ENCODE measurements at places on chromosomes 16 and 17.

GRCh38 chr17:32742681-32743538, 134.0 kb downstream of the MYO1D start:
- no peak for DNase-seq

- DNase-seq = no peak
These were observed 112.8 kb downstream of the PLCG2 start for GRCh38 chr16:81891736-81892364.

- no peak for DNase-seq
These were observed 21.2 kb upstream of the ITGA3 start for GRCh38 chr17:50034498-50035364.

DNA sequence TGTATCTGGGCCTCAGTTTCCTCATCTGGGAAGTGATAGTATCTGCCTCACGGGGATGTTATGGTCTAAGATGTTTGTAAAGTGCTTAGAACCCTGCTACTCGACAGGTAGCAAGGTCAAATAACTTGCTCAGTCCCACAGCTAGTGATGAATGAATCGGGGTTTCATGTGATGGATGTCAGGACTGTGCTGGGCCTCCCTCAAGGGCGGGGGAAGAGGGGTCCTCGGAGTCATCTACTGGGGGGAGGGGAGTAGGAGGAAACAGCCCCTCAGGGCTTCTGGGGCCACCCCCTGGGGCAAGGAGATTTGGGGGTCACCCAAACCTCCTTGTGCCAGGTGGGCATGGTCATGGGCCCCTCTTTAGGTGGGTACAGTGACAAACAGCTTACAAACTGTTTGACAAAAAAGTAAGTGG, 732 bp downstream of the PNPO start:
- DNase-seq = no peak

- no peak for DNase-seq
These were observed 38.9 kb downstream of the ZNF750 start for GRCh38 chr17:82800885-82801284.

DNA sequence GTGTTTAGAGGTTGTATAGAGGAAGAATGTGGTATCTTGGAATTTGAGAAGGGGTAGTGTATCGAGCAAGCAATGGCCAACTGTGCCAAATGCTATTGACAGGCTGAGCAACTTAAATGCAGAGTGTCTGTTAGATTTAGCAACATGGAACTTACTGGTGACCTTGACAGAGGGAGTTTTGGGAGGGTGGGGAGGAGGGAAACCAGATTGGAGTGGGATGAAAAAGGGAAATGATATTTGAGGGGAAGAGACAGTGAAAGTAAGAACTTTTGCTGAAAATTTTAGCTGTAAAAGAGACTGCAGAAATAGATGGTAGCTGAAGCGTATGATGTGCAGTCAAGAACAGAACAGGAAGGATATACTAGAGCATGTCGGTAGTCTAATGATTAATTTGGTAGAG, 1.1 kb downstream of the LRRC36 start:
- no peak for DNase-seq

DNA sequence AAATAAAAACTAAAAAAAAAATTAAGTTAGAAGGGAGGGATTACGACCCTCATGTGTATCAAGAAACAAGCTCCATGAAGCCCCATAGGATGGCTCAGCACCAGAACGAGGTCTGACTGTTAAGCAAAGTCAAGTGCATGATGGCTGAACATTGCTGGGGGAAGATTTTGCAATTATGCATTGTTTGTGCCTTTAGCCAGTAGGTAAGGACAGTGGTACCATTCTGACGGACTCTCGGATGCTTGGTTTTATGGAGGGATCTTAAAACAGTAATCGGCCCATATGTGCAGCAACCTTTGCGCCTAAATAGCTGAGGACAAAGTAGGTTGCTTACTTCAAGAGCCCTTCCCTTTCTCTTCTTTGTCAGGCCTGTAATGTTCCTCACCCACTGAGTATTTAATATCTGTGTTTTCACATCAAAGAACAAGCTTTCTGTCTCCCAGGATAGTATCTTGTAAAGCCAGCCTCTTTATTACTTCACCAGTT, 186.0 kb downstream of the WWOX start:
- no peak for DNase-seq

DNA sequence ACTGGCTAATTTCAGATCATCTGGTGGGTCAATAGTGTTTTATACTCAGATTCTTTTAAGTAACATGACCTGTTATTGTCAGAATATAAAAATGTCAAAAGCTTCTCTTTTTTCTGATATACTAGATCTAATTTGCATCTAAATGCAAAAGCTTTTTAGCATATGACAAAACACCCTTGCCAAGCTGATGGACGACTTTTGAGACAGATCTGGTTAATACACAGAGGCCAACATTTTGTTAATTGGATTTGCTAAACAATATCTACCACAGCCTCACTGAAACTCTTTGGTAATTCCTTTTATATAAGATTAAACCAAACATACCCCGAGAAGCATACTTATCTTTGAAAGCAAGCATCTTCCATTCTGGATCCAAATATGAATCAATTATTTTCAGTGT, 10.3 kb upstream of the NOL11 start:
- DNase-seq = no peak

DNA sequence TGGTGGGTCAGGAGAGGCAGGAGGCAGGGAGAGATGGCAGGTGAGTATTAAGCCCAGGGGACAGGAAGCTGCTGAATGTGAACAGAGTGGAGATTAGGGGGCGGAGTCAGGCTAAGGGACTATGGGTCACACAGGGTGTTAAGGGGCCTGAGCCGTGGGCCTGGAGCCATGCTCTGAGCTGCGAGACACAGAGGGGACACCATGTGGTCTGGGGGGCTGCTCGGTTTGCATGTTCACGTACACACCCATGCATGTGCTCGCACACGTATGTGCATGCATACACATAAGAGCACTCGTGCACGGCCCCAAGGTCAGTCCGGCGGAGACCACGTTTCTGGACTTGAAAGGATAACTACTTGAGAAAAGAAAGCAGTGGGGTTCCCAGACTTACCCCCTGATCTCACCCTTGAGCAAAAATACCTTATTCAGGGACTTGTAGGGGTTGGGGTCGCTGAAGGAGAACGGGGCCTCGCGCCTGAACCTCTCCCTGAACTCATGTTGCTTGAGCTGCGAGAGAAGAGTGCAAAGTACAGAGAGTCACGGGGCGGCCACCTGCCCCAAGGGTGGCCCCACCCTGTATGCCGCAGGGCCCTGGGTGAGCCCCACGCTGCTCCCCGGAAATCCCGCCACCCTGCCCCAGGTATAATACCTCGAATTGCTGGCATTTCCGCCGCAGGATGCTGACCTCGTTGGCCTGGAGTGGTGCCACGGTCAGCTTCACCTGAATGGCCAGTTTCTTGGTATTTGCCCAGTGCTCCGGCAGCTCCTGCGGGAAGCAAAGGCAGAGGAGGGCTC, 50.8 kb downstream of the DNAH17 start:
- no peak for DNase-seq

DNA sequence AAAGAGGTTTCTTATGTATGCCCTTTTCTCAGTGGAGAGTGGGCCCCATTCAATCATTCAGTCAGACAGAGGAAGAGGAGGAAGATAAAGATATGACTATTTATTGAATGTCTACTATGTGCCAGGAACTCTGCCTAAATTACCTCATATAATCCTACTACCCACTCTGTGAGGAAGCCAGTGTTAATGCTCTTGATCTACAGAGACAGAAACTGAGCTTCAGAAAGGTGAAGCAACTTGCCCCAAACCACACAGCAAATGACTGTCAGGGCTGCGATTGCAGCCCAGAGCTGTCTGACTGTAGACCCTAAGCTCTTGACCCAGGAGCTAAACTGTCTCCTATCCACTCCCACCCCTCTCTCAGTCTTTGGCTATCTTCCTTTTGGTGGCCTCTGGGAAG, 8.4 kb downstream of the SRCIN1 start:
- no peak for DNase-seq

DNA sequence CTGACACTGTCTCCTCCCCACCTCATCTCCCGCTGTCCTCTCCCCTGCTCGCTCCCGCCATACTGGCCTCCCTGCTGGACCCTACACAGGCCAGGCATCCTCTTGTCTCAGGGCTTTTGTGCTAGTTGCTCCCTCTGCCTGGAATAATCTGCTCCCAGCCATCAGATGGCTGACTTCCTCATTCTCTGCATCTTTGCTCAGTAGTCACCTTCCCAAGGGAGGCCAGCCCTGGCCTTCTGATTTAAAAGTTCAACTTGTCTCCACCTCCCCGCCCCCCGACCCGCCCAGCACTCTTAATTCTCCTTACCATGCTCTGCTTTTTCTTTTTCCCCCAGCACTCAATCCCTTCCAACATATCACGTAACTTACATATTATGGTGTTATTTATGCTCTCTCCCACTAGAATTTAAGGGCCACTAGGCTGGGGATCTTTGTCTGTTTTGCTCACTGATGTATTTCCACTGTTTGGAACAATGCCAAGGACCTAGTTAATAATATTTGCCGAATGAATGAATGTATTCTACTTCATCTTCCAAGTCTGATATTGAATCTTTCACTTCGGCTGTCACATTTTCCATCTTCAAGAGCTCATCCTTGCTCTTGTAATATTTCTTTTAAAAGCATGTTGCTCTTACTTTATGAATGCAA, 178.3 kb downstream of the CDK5R1 start:
- no peak for DNase-seq

DNA sequence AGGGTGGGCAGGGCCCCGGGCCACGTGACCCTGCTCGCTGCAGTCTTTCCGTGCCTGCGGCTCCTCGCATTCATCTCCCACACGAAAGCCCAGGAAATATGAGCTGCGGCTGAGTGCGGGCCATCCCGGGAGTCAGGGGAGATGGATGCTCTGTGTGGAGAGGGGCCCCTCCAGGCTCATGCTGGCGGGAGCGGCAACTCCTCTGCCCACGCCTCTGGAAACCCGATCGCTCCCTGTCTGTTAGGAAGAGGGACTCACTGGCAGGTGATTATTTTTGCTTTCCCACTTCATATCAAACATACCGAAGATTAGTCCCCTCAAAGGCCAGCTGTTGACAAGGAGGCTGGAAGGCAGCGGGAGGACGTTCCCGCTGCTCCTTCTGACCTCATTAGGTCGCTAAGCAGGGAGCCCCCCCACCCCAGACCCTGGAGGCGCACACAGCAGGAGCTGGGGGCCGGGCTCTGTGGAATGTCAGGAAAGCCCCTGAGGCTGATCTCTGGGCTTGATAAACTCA, 228.5 kb downstream of the FOXL1 start:
- no peak for DNase-seq
